ENCODE measurements at places on chromosomes 7 and 10.

DNA sequence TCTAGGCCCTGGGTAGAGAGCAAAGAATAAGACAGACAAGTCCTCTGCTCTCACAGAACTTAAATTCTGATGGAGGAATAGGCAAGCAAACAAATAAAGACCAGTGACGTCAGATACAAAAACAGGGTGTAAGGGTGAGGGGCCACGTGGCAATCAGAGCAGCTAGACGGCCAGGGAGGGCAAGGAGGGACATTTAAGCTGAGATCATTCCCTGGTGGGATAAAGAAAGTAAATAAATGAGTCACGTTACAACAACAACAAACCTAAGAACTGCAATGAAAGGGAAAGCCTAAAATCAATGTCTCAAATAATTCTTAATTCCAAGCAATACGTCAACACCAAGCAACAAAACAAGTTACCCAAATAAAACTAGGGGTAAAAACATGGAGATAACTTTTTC, 21.8 kb downstream of the STN1 start:
- DNase-seq: no peak

- DNase-seq: no peak
Observed at GRCh38 chr7:105719395-105719794, 138.1 kb upstream of the EFCAB10 start.

- peak; percentile 30 for DNase-seq
Observed at GRCh38 chr7:73437091-73437490, 3.5 kb downstream of the FZD9 start.

DNA sequence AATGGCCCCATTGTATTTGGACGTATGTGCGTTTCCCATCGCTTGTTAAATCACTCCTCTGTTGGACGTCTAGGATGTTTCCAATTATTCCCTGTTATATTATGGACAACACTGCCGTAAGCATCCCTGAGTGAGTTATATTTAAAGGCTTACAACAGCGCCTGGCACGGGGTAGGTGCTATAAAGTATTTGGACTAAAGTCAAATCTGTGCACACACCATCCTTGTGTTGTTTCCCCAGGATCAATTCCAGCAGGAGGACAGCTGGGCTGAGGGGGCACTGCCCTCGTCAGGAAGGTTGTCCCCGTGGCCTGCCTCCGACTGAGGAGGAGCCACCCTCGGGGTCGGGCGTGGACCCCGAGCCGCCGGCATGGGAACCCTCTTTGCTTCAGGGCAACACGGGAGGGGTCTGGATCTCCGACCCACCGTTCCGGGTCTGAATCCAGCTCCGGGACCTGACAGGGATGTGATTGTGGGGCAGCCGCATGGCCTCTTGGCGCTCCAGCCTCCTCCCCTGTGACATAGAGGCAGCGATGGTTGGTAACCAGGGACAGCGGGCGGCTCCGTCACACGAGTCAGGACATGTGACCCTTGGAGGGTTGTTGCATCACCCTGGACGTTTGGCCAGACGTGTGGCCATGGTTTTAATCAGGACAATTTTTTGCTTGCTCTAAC, 1.5 kb upstream of the JAKMIP3 start:
- DNase-seq: no peak

GRCh38 chr10:119084896-119085295, 4.3 kb upstream of the EIF3A start:
- DNase-seq: no peak

DNA sequence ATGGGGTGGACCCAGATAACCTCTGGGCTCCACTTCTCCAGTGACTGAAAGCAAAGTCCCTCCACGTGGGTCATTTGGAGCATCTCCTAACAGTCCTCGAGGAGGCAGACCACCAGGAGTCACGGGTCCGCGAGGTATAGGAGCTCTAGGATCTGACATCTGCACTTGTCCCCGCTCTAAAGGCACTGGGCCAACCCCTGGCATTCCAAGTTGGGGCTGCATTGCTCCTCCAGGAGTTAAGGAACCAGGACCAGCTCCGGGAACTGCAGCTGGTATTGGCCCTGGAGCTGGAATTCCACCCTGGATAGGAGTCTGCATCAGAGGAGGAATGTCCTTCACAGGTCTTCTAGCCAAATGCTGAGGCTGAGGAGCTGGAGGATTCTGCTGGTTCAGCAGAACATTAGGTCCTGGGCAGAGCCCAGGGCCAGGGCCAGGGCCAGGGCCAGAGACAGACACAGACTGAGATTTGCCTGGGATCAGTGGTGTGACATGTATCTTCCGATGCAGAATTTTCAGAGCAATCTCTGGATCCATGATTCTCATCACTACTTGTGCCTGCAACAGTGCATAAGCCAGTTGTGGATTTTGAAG, 827 bp downstream of the CSTF2T start:
- no peak for DNase-seq

- DNase-seq: no peak
Observed at GRCh38 chr10:12782537-12782936, 219.0 kb downstream of the CCDC3 start.

- no peak for DNase-seq
Observed at GRCh38 chr7:47028284-47028683, 553.6 kb downstream of the TNS3 start.

DNA sequence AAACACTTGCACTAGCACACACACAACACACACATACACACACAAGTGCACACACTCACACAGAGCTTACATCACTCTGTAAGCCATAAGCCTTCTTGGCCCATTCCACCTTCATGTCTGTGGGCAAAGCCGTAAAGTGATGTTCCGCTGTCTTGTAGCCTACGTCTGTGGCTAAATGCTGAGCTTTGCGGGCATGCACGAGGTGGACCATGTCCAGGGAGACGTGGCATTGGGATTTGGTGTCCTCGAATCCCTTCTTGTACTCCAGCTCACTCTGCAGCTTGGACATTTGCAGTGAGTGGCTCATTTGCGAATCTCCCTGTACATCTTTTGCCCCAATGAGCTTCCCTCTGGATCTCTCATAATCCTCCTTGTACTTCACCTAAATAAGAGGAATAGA, 42.0 kb downstream of the NRAP start:
- DNase-seq: no peak

DNA sequence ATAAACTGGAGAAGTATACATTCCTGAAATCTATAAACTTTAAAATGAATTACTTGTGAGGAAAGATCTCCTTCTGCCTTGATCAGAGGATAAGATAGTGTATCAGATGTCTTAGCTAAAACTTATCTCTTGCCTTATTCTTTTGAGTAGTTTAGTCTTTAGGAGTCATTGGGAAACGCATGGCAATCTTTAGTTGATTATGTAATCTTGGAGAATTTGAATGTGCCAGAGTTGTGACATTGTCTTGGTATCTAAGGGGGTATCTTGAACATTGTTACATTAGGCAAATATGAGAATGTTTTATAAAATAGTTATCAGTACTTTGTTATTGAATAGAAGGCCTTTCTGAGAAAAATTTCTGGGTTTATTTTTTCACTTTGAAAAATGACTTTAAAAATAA, 61.6 kb upstream of the ADRA2A start:
- no peak for DNase-seq

DNA sequence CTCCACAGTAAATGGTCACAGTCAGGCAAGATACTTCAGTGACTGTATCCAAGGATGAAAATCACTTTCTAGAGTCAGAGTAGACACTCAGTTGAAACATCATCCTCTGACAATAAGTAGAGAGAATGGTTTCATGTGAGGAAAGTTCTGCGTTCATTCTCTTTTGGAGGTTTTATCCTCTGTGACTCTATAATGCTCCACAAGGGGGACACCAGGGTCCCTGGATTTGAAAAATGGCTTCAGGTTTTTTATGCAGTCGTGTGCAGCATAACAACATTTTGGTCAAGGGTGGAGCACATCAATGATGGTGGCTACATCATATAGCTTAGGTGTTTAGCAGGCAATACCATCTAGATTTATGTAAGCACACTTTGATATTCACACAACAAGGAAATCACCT, 40.4 kb downstream of the TMEM168 start:
- no peak for DNase-seq

DNA sequence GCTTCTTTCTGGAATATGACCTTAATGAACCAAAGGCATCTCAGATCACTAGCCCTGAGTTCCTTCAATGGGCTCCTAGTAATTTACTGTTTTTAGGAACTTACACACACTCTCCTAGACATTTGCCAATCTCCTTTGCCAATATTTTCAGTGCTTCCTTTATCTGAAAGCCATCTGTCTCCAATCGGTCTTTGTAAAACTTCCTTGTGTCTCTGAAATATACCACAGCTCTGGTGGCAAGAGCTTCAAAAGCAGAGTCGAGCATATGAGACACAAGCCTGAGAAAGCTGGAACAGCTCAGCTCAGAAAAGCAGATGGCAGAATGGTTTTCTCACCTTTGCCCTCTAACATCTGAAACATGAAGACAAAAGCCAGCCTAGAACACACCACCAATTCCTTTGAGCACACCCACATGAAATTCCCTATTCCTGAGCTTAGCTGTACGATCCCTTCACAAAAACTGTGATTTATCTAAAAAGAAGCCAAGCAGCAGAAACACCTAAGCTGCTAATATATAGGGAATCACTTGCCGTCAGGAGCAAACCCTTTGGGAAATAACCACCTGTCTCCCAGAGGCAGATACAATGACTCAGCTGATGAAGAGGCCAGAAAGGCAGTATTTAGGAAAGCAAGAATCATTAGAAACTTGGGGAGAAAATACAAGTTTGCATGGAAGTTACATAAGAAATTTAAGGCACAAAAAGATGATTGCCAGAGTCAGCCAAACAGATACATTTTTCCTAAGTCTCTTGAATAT, 70.2 kb upstream of the ANK3 start:
- no peak for DNase-seq

DNA sequence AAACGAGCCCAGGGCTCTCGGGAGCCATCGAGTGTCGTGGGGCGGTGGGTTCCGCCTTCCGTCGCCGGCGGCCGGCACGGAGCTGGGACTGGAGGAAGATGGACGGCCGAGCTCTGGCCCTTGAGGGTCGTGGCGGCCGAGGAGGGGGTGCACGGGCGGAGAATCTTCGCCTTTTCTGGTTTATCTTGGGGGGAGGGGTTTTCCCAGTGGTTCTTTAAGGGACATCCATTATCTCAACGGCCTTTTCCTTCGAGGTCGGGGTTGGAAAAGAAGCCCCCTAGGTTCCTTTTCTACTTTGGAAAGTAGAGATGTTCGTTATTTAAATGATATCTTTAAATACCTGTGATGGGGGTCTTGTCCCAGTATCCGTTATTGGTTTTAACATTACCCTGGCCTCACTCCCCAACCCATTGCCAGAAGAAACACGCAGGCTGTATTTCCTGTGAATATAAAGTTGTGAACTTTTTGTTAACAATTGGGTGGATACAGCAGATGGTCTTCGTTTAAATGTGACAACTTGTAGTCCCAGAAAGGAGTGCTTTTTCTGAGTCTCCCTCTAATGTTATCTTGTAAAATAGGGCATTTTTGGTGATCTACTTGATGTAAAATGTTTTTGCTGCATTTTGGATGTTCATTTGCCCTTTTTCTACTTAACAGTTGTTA, 765 bp downstream of the CCAR1 start:
- DNase-seq: peak; percentile 22

- peak; percentile 39 for DNase-seq
Observed at GRCh38 chr10:124152139-124153022, 59.0 kb upstream of the CHST15 start.

DNA sequence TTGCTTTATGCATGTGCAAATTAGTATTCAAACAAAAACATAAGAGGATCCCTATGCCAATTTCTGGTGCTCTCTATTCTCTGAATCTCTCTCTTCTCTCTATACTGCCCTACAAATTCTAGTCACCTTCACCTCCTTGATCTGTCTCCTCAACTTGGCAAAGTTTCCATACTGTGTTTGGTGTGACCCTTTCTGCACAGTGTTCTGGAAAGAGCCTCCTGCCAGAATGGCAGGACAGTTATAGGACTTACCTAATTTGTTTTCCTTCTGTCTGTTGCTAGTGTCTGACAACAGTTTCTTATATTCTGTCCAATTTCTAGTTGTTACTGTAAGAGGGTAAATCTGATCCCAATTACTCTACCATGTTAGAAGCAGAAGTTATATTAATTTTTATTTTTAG, 34.3 kb downstream of the MAPK8 start:
- DNase-seq: no peak

DNA sequence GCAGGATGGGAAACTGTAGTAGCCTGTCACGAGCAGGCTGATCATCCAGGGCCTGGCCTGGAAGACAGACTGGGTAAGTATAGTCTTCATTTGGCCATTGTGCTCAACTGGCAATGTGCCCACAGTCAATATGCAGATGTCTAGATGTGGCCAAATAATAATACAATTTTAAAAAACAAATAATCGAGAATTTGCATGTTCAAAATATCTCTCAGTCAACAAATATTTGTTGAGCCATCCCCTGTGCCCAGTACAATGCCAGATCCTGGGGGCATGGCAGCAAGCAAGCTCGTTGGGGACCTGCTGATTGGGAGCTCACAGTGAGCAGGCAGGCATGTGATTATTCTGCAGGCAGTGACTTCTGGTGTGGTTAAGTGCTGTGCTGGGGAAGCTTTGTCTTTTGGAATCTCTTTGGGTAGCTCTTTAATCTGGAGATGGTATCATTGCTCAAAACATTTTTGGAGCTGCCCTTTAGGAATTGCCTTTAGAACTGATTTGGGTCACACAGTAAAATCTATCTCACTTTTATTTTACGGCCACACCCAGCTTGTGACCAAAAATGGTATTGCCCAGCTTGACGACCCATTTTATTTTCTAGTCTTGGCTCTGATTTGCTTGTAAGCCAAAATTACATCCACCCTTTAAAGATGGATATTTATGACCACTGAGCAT, 92.2 kb downstream of the PLCE1 start:
- DNase-seq: peak; percentile 11

GRCh38 chr7:101554584-101555268, 74.4 kb downstream of the MYL10 start:
- DNase-seq: no peak

GRCh38 chr7:111027396-111027795, 63.5 kb upstream of the LRRN3 start:
- DNase-seq: no peak

DNA sequence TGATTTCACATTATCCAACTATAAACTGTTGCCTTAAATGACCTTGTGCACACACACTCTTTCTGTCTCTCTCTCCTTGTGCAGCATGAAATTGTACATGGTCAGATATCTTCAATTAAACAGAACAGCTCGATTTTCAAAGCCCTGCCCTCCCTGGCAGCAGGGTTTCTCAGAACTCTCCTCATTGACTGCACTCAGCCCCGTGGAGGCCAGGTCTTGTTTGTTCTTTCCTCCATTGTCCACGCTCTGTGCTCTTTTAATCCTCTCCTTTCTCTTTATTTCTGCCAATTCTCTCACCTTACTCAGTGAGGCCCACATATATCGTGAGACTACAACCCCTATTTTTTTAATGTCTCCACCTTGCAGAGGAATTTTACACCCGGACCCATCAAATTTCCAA, 175.9 kb upstream of the STK17A start:
- DNase-seq: no peak

- peak; percentile 26 for DNase-seq
Observed at GRCh38 chr10:95430231-95430951, 130.8 kb downstream of the SORBS1 start.

DNA sequence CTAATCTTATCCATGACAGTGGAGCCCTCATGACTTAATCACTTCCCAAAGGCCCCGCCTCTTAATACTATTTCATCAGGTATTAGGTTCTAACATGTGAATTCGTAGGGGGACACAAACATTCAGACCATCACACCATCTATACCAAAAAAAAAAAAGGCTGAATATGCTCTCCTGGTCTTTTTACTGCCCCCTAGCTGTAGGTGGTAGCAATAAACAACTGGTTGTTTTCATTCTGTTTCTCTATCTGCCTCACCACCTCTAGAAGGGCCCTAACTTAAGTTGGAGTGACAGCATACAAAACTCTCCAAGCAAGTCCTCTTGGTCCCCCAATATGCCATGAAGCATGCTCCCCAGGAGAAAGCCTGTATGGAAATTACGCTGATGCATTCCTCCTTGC, 94.1 kb downstream of the GRM8 start:
- DNase-seq: no peak

GRCh38 chr10:124739986-124740368, 4.2 kb downstream of the FAM53B start:
- DNase-seq: no peak
